ENCODE measurements at places on chromosomes 4 and X. TPM values are rescaled to one million over a fixed set of nuclear protein-coding genes. Genes with fewer than 3 reads are reported as not detected.

Gene ATP10D
- total RNA-seq, result 8.9 TPM

Gene HTRA3
- 12.9 TPM for total RNA-seq

Gene ADH7
- not detected for total RNA-seq

Gene PTPN13
- total RNA-seq, result 0.81 TPM

Gene AMTN
- total RNA-seq, result not detected

Gene HSFX1
- total RNA-seq, result 1.6 TPM

All from hematopoietic multipotent progenitor cell (in vitro differentiated cells).